ENCODE measurements at places on chromosomes 5 and 9. TPM values are rescaled to one million over a fixed set of nuclear protein-coding genes. Genes with fewer than 3 reads are reported as not detected.

C9 gene
- total RNA-seq = 0.25 TPM

DNA sequence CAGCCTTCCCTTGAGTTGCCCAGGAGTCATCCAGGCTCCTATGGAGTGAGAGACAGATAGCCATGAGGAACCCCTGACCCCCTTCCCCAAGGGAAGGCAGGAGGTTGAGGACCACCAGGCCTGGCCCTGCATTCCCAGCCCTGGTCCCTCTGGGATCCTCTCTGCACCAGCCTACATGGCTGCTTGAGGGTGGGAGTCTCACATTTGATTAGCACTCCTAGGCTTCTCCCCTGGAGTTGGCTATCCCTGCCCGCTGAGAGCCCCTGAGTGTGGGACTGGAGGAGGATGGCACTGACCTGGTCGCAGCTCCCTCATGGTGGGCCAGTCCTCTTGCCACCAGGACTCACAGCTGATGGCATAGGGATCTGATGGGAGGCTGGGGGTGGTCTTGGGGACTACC is 46.7 kb downstream of the SAR1B start:
- no peak for DNase-seq

DNA sequence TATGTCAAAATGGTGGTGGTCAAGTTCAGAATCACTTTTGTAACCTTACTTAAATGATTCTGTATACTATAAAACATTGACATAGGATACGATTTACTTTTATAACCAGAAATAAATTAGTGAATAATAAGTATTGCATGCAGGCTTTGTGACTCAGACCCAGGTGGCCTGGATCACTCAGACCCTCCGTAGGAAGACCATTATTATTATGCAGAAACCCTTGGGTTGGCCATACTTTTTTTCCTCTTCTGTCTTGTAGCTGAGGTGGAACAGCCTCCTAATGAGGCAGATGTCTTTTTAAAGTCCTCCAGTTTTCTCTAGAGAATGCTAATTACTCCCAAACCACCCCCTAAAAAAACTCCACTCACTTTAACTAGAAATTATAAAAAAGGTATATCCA is 121.9 kb downstream of the LPAR1 start:
- DNase-seq = no peak

GRCh38 chr5:14343376-14343775 is 200.2 kb downstream of the TRIO start:
- no peak for DNase-seq

GRCh38 chr5:86557920-86558319 is 59.8 kb upstream of the COX7C start:
- DNase-seq = no peak

- DNase-seq = peak; percentile 5
Measured at GRCh38 chr5:97550164-97550563, 367.1 kb upstream of the RIOK2 start.
